ENCODE measurements at places on chromosomes 16 and 17.

GRCh38 chr16:47590472-47590871, 129.3 kb downstream of the PHKB start:
- DNase-seq = no peak

GRCh38 chr17:859061-859823, 77.1 kb downstream of the MRM3 start:
- DNase-seq = no peak

GRCh38 chr16:10624527-10624926, 44.1 kb upstream of the EMP2 start:
- DNase-seq = no peak

DNA sequence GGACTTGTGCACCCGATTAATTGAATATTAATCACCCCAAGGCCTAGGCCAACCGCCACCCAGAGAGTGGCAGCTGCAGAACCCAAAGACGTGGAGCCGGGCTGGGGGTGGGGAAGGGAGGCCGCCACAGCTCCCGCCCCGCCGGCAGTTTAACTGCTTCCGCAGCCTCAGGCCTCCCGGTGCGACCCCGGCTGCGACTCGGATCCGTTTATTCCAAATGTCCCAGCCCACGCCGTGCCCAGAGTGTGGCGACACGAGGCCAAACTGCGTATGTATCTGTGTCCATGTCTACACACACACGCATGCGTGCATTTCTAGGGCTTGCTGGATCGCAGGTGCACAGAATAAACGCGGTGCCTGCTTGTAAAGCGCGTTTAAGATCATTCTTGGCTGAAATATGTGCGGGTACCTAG, 802 bp upstream of the TOB1 start:
- DNase-seq = peak; percentile 69

DNA sequence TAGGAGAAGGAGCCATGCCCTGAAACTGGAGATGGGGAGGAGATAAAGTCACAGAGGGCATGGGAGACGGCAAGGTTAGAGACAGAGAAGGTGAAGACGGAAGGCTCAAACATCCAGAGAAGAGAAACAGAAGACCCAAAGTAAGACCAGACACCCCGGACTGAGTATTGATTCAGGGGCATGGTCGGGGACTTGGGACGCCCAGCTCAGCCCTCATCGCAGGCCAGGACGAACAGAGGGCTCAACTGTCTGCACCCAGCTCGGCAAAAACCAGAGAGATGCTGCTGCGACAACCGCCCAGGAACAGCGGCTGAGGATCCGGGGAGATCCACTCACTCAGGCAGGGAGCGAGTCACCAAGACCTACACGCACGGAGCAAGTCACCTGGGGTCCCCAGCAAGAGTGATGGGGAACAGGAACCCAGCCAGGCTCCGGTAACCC, 999 bp downstream of the XYLT1 start:
- no peak for DNase-seq

DNA sequence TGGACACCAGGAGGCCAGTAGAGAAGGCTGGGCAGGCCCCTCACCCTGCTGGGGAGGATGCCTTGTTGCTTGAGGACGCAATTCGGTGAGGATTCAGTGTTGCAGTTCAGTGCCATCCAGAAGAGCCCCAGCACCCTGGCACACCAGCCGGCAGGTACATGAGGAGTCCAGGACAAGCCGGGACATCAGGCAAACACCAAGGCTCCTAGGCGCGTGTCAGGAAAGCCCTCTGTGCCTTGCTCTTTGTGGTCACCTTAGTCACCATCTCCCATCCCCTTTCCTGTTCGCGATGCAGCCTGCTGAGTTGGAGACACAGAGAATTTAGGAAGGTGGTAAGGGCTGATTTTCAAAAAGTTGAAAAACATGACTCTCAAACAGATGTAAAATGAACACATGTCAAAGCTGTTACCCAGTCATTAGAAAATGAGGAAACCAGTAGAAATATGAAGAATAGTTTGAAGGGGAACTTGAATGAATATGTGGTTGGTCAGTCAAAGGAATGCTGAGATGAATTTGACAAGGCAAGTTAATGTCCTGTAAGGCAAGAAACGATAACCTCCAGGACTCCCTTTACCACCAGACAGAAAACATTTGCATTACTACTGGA, 2.3 kb upstream of the NCBP3 start:
- DNase-seq = no peak

GRCh38 chr16:75256696-75257343, 5.4 kb upstream of the BCAR1 start:
- no peak for DNase-seq

- DNase-seq = no peak
Observed at GRCh38 chr17:208429-208828, 27.0 kb upstream of the DOC2B start.

DNA sequence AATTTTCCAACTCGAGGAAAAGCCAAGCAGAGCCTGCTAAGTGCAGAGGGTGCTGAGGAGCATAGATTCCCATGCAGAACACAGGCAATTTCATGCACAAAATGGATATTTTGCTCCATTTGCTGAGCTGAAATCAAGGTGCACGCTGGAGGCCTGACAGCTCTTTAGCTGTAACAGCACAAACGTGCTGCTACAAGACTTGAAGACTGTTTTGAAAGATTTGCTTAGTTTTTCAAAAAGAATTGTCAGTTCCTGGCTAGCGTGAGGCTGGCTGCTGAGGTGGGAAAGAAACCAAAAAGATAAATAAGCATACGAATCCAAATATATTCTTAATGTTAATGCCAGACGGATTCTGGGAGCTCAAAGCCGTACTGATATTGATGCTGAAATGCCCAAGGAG, 309.0 kb upstream of the MAF start:
- no peak for DNase-seq

DNA sequence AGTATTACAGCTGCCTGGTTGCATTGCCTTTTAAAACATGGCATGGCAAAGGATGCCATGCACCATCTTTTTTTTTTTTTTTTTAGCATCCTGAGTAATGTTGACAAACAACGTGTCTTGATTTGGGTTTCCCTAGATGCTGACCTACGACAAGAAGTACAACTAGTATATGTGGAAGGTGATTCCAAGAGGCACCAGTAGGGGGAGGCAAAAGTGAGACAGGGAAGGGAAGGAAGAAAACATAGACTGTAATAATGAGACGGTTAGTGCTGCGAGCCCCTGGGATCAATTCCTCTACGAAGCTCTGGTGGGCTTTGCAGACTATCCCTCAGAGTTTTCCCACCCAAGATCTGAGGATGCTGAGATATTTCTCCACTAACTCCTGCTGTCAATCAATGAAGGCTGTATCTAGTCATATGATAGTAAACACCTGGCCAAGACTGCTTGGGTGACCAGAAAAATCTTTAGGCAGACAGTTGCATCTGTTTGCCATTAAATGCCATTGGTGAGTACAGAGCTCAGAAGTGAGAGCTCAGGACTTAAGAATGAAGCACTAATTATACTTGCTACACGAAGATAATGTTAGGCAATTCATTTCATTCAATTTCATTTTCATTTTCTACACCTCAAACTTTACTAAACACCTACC, 458.6 kb upstream of the GOT2 start:
- DNase-seq = no peak

- no peak for DNase-seq
Observed at GRCh38 chr17:15977894-15978293, 21.6 kb downstream of the ZSWIM7 start.

DNA sequence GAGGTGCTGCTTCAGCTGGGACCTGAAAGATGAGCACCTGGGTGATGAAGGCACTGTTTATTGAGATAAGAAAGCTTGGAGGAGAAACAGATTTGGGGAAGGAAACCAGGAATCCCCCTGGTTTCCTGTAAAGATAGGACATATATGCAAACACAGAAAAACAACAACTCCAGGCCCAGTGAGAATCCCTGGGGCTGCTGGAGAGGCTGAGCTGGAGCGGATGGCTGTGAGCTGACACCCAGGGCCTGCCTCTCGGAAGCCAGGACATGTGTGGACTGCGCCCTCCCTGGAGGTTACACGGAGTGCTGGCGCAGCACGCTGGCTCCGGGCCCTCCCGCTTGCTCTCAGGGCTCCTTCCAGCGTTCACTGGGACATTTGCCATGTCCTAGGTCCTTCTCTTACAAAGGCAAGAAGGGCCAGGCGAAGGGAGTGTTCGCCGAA, 57.5 kb downstream of the CYB5B start:
- no peak for DNase-seq
